ENCODE measurements at places on chromosomes 2 and 18. TPM values are rescaled to one million over a fixed set of nuclear protein-coding genes. Genes with fewer than 3 reads are reported as not detected.

Gene YES1
- 74.2 TPM for polyA plus RNA-seq

Gene DNMT3A
- polyA plus RNA-seq = 74.3 TPM

Gene SIX2
- 21.6 TPM for polyA plus RNA-seq

Gene MPHOSPH10
- 53.2 TPM for polyA plus RNA-seq

Gene RAB17
- polyA plus RNA-seq = 14.9 TPM

Gene COLEC12
- 23.3 TPM for polyA plus RNA-seq

Gene LRRTM4
- 1.2 TPM for polyA plus RNA-seq

Gene STEAP3
- 1.5 TPM for polyA plus RNA-seq

Gene VAMP8
- 124 TPM for polyA plus RNA-seq

Gene CHST10
- 22.5 TPM for polyA plus RNA-seq

Gene TMEM200C
- polyA plus RNA-seq = 1.1 TPM

Gene NT5C1B
- polyA plus RNA-seq = 1.3 TPM

Gene POTEI
- polyA plus RNA-seq = not detected

All from right renal cortex interstitium (tissue), 3 donors.